ENCODE measurements at places on chromosomes 6 and 20.

DNA sequence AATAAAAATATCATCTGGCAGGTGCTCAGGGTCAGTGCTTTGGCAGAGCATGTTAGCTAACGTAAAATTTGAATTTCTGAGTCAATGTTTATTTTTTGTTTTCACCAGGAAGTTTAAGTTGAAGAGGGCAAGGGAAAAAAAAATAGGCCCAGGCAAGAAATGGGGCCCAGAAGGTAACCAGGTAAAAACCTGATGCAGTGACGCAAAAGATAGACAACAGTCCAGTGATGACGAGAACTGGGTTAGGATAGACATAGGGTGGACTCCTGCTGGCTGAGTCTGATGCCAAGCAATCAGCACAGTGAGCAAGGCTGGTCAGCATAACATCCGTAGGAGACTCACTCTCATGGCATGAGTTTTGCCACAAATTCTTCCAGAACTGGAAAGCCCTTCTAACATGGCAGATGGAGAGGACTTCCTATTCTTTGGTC lies 42.2 kb downstream of the ZHX3 start:
- no peak for DNase-seq

DNA sequence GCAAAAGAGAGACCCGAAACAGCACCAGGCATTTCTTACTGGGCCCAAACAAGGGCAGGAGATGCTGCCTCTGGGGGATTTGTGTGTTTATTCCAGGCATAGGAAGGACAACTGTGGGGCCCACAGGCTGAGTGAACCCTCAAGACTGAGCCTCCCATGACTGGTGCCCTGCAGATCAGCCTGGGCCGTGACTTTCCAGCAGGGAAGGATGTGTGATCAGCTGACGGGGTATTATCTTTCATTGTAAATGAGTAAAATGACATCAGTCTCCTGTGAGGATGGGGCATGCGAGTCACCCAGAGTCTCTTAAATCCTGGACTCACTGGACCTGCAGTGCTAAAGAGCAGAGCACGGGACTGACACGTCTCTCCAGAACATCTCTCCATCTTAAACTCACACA lies 3.9 kb upstream of the TEAD3 start:
- no peak for DNase-seq

DNA sequence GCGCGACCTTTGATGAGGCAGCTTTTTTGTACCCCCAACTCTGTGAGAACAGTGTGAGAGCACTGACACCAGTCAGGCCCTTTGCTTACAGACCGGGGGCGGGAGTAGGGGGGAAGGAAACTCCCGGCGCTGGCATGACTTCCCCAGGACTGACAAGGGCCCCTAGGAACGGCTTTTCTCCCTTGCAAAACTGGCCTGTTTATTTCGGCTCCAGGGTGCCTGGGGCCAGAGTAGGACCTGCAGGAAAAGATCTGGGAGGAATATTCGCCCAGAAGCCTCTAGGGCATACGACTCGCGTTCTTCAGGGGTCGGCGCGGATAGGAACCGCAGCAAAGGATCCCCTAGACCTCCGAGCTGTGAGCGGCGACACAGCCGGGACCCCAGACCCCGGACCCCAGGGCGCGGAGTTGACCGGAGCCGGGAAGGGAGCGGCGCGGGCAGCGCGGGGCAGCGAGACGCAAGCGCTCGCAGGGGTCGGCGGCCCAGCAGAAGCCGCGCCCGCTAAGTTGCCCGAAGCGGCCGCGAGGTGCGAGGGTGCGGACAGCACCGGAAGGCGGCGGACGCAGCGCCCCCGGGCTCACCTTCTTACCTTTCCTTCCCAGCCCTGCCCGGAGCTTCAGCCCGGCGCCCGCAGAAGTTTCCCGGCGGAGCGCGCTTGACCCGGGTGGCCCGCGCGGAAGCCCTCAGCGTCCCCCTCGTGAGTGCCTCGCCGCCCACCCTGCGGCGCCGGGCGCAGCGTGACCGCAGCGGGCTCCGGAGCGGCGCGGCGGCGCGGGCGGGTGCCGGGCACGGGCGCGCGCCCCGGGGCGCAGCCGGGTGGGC lies at the start of gene POPDC3:
Gene POPDC3 (minus strand): TSS at position 771 of the 822 bp plus-strand sequence. CDS start 18,105 bp downstream, outside the sequence.
- DNase-seq, result no peak

- DNase-seq, result no peak
Measured at GRCh38 chr20:30487947-30488926, 769.2 kb upstream of the DEFB115 start.

DNA sequence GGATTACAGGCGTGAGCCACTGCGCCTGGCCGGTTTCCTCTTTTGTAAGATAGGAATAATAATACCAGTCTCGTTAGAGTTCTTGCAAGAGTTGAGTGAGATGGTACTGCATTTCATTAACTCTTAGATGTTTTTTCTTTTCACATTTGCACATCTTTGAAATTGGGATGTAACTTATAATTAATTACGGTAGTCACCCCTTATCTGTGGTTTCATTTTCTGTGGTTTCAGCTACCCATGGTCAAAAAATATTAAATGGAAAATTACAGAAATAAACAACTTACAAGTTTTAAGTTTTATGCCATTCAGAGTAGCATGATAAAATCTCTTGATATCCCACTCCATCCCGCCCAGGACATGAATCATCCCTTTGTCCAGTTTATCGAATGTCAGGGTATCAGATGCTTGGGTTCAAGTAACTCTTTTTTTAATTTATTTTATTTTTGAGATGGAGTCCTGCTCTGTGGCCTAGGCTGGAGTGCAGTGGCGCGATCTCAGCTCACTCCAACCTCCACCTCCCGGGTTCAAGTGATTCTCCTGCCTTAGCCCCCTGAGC lies 15.4 kb downstream of the PTK7 start:
- no peak for DNase-seq

DNA sequence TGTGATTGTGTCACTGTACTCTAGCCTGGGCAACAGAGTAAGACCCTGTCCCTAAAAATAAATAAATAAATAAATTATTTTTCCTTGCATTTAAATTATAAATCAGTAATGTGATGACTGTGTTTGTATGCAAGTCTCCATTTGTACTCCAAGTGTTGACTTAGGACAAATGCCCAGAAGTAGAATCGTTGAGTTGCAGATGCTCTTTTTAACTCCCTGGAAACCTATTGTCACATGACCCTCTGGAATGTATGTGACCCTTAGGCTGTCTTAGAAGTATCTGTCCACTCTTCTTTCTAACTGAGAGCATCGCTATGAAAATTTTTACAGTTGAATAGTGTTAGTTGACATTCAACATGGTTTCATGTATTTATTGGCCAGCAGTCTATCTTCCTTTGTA lies 18.8 kb downstream of the OR2A4 start:
- no peak for DNase-seq

DNA sequence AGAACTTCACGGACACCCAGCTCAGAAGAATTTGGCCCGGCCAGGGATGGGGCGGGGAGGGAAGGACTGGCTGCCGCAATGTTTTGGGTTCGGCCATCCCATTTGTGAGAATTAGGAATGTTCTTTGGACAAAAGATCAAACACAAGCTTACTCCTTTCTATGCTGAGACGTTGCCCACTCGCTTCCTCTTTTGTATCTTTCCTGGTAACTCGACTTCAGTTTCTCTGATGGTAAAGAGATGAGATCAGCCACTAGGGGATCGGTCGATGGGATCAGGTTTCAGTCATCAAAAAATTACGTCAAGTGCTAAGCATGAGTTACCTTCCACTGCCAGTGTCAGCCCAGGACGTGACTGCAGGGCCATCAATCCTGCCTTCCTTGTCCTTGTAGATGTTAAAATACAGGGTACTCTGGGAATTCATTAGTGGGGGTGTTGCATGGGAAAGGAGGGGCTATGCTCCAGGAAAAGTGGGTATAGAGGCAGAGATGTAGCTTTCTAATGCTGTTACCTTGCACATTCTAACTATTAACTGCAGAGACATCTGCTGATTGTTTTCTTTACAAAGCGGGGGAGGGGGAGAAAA lies 190.2 kb downstream of the TSHZ2 start:
- DNase-seq, result no peak

DNA sequence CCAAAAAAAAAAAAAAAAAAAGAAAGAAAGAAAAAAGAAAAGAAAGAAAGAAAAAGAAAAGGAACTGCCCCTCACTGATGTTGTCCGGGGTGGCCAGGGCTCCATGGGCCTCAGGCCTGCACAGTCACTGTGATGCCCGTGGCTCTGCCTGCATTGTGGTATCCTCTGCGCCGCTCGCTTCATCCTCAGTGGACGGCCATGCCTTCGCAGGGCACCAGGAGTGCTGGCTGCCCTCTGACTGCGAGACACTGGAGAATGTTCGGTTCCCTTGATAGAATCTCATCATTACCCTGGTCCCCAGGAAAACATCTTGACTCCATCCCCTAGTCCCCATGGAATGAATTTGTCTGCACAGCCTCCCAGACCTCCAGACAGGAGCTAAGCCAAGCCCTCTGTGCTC lies 61.7 kb downstream of the TMEM242 start:
- no peak for DNase-seq

GRCh38 chr20:35174458-35175216 lies 2.8 kb downstream of the PROCR start:
- no peak for DNase-seq

DNA sequence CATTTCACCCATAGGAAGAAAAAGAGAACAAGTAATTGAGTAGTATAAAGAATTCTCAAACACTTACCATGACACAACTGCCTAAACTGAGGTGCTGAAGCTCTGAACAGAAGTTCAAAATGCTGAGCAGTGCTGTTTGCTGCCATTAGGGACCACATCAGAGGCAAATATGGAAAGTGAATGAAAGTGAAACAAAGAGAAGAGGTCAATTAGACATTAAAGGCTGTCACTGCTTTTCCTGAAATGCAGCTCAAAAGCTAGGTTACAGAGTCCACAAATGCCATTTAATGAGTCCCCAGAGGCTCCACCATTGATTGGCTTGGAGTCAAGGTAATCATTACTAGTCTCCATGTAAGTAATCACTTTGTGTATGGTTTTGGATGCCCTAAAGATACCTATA lies 46.1 kb downstream of the POU3F2 start:
- DNase-seq, result peak; percentile 40
